Right ventricle myocardium superior (tissue), 1 donor: ENCODE measurements at places on chromosomes 16 and 17. TPM values are rescaled to one million over a fixed set of nuclear protein-coding genes. Genes with fewer than 3 reads are reported as not detected.

- no peak for DNase-seq
Measured at GRCh38 chr17:67456889-67457288, 79.8 kb downstream of the PITPNC1 start.

SUZ12 gene
- total RNA-seq = 12.1 TPM

- DNase-seq = no peak
Measured at GRCh38 chr17:1915889-1916288, 86.1 kb downstream of the RPA1 start.

- peak; percentile 92 for DNase-seq
Measured at GRCh38 chr17:7922845-7923628, 6.6 kb downstream of the KCNAB3 start.

DNAI2 gene
- not detected for total RNA-seq

DNA sequence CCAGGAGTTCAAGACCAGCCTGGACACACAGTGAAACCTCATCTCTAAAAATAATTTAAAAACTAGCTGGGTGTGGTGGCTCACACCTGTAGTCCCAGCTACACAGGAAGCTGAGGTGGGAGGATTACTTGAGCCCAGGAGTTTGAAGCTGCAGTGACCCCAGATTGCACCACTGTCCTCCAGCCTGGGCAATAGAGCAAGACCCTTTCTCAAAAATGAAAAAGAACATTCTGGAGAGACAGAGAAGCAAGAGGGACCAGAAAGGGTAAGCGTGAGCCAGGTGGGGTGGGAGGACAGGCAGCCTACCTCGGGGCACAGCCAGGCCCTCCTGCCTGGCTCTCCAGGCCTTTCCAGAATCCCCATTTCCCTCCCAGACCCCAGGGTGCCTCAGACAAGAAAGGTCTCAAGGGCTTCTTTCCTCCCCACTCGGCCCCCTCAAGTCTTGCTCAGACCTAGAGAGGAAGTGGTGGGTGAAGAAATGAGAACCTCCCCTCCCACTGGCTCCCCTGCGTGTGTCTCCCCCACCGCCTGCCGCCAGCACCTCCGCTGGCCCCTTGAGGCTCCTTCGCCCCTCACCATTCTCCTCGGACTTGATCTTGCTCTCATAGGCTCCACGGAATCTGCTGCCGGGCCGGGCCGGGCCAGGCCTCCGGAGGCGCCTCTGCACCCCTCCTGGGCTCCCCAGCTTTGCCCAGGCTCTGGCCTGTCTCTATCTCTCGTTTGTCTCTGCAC, 503 bp downstream of the C16orf54 start:
- DNase-seq = no peak

DNA sequence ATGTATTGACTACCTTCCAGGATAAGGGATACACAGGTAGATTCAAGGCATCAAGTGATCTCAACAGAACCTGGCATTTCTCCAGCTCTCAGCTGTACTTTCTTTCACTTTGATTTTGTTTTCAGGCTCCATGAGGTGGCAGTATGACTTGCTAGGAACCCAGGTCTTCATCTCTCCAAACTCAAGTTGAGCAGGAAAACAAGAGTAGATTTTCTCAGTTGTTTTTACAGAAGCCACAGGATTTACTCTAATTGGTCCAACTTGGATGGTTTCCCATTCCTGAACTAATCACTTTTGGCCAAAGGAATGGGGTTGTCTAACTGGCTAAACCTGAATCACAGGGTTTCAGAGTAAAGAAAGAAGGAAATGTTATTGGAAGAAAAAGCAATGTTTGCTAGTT, 146.6 kb downstream of the TRIM37 start:
- DNase-seq = no peak

EVI2A gene
- 2.2 TPM for total RNA-seq

- no peak for DNase-seq
Measured at GRCh38 chr16:50899951-50900350, 158.1 kb downstream of the CYLD start.

- no peak for DNase-seq
Measured at GRCh38 chr16:25063102-25063501, 47.9 kb upstream of the ARHGAP17 start.

CFAP119 gene
- 0.46 TPM for total RNA-seq

GRCh38 chr17:70642059-70642458, 472.7 kb downstream of the KCNJ2 start:
- no peak for DNase-seq

DNA sequence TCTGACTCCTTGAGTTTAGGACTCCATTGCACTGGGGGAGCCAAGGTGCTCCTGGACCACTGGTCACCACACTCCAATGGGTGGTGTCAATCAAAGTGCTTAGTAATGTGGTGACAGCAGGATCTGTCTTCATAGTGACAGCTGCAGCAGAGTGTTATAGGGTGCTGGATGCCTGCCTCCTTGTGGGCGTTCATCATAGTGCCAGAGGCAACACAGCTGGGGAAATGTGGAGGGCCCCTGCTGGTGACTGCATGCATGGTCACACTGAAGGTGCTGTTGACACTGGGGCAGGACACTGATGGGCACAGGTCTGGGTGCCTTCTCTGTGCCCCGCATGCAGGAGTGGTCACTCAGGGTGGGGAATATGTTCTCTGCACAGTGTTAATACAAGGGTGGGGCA, 177.5 kb upstream of the CDH8 start:
- DNase-seq = no peak

DNA sequence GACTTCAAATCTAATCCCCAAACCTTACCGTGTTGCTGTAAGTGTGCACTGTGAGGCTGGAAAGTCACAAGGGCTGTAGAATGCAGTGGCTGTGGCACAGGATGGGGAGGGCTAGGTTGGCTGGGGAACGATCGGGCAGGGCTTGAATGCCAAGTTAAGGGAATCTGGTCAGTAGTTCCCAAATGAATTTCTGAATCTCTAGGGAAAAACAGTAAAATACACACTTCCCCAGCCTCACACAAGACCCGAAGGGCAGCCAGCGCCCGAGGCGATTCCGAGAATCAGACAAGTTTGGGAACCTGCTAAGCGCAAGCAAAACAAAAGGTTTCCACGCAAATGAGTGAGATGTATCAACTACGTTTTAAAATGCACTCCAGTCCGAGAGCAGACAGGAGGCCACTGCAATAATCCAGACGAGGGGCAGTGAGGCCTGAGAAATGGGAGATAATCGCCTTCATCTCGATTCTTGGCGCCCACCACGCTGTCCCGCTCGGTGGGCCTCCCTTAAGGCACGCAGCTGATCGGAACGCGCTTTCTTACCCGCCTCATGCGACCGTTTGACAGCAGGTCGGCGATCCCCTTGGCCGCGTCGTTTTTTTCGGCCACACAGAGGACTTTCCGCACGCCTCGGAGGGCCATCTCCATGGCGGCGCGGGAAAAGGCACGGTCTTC, 599 bp downstream of the TOP3A start:
- no peak for DNase-seq

DNA sequence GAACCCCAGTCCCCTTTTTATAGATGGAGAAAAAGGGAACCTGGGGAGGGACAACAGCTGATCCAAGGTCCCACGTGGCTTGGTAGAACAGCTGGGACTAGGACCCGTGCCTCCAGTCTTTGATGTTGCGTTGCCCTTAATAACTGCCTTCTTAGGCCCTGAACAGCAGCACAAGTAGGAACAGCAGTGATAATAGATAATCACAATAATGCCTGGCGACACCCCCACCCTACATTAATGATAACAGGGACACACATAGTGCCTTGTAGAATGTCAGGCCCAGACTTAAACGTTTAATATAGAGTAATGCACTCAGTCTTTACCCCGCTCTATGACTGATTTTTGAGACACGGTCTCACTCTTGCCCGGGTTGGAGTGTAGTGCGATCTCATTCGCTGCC, 96.4 kb downstream of the ABCC6 start:
- no peak for DNase-seq

TANC2 gene
- 6.4 TPM for total RNA-seq

SLC6A2 gene
- total RNA-seq = not detected

PGAP6 gene
- total RNA-seq = 28.1 TPM

GRCh38 chr17:40615841-40616476, 31.7 kb downstream of the SMARCE1 start:
- no peak for DNase-seq

GRCh38 chr17:59416184-59416583, 84.7 kb downstream of the YPEL2 start:
- no peak for DNase-seq

DNA sequence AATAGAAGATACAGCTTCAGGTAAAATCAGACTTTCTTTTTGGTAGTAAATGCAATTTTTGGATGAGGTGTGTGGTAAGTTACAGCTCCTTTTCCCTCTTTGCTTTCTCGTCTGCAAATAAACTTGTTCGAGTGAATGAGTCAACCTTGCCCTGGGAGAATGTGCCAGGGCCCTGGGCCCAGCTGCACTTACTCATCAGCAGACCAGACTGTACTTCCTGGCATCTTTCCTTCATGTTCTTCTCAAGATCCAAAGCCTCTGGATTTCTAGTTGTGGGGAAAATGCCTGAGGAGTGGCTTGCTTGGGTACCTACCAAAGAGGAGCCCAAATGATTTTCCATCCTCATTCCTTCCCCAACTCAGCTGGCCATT, 5.4 kb upstream of the G6PC1 start:
- DNase-seq = peak; percentile 76

DNA sequence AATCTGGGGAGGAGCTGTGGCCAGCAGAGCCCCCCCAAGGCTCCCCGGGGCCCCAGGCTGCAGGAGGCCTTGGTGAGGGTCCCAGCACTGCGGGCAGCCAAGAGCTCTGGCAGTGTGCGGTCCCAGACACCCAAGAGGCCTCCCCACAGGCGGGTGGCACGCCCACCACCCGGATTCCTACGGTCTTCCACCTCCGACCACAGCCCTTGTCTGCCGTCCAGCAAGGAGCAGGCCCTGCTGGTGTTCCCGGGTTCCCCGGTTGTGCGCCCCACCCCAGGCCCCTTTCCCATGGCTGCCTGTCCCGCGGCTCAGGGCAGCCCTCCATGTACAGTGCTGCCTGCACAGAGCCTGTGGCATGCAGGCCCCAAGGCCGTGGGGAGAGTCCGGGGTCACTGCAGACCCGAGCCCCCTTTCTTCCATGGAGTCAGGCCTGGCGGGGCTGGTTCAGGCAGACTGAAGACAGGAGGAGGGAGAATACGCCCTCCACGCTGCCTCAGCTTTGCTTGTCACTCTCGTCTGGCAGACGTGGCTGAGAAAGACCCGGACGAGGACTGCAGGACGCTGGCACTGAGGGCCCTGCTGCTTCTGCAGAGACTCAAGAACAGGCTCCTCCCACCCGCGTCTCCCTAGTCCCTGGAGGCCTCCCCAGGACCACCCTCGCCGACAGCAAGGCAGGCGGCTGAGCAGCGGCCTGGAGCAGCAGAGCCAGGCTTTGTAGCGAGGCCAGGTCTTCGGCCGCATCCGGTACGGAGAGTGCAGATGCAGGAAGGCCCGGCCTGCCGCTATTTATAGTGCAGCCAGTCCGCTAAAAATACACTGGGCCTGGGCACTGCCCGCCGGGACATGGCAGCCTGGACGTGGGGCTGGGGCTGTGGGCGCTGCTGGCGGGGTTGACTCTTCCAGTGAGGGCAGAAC, 16.4 kb downstream of the TELO2 start:
- peak; percentile 82 for DNase-seq

SOX9 gene
- total RNA-seq = 10.9 TPM

DNA sequence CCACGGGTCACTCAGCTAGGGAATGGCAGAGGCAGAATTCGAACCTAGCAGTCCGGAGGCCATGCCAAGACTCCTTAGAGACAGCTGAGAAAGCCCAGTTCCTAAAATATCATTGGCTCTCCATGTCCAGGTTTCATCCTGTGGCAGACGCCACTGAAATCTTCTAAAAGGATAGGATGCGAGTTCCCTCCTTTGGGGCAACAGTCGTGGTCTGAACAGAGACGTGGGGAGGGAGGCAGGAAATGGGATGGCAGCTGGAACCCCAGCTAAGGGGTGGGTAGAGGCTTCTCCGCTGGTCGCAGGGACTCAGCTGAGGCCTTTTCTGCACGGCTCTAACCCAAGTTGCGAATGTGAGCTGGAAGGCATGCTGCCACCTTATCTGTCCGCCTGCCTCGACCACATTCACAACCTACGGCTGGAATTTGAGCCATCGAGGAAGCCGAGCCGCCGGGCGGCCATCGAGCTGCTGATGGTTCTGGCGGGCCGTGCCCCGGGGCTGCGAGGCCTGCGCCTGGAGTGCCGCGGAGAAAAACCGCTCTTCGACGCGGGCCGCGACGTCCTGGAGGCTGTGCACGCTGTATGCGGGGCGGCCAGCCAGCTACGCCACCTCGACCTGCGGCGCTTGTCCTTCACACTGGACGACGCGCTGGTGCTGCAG, 1.9 kb upstream of the HSF4 start:
- no peak for DNase-seq

LRRC59 gene
- 20.3 TPM for total RNA-seq

DNA sequence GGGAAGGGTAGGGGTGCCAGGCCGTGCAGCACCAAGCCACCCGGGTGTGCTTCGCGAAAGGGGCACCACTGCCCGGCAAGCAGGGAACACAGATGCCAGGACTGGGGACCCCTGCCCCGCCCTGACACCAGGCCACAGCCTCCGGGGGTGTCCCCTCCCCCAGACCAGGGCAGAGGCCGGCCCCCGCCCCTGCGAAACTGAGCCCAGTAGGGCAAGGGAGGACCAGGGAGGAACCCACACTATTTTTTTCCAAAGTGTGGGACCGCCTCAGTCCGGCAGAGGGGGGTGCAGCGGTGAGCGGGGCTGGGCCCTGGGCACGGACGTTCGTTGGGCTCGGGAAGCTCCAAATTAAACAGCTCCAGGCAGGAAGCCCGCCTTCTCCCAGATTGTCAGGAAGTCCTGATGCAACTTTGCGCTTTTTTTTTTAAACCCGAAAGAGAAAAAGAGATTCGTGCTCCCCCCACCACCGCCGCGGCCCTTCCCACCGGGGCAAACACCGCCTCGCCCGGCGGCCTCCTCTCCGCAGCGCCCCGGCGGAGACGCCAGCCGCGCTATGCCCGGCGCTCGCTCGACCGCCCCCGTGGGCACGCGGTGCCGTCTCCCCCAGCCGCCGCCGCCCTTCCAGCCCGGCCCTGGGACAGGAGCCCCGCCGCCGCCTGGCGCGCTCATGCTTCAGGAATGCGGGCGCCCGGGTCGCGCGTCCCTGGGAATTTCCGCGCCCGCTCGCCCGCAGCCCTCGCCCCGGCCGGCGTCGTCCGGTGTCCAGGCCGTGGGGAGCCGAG, 755 bp downstream of the PIEZO1 start:
- peak; percentile 84 for DNase-seq

- DNase-seq = no peak
Measured at GRCh38 chr16:74462361-74462760, 41.1 kb upstream of the CLEC18B start.

HOXB6 gene
- total RNA-seq = 0.78 TPM

- DNase-seq = no peak
Measured at GRCh38 chr16:1961651-1962067, 2.3 kb downstream of the NDUFB10 start.

DNA sequence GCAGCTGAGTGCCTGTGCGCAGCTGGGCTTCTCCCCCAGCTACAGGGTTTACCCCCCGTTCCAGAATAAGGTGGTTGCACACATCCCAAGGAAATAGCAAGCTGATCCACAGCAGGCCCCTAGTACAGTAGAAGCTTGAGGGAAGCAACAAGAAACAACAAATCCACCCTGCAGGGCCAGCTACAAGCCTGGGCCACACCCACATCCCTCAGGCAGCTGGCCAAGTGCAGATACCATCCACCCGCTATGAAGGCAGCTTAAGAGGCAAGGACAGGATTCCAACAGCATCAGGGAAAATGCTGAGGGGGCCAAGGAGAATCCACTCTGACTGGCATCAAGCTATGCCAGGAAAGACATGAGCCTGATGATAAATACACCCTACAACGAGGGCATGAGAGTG, 66.9 kb upstream of the RCVRN start:
- peak; percentile 89 for DNase-seq
